Daoy (cell line): ENCODE measurements at places on chromosomes 2 and 18. TPM values are rescaled to one million over a fixed set of nuclear protein-coding genes. Genes with fewer than 3 reads are reported as not detected.

The ANKRD30BL gene
- total RNA-seq, result not detected in 2 replicates

GRCh38 chr2:145807554-145807953 lies 1287.6 kb upstream of the ZEB2 start:
- no peak for DNase-seq

GRCh38 chr2:240458900-240459391 lies 23.5 kb downstream of the GPC1 start:
- DNase-seq, result no peak

The HES6 gene
- total RNA-seq, result 9.8 and 13.1 TPM in 2 replicates

DNA sequence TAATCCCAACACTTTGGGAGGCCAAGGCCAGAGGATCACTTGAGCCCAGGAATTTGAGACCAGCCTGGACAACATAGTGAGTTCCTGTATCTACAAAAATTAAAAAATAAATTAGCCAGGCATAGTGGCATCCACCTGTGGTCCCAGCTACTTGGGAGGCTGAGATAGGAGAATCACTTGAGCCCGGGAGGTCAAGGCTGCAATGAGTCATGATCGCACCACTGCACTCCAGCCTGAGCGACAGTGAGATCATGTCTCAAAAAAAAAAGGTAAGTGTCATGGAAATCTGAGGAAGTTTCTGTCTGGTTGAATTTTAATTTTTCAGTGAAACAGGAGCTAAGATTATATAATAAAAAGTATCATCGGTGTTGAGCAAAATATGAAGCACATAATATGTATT lies 2.5 kb upstream of the C2orf15 start:
- peak; percentile 31 for DNase-seq

The DYSF gene
- total RNA-seq, result 0.23 and 5.9 TPM in 2 replicates

DNA sequence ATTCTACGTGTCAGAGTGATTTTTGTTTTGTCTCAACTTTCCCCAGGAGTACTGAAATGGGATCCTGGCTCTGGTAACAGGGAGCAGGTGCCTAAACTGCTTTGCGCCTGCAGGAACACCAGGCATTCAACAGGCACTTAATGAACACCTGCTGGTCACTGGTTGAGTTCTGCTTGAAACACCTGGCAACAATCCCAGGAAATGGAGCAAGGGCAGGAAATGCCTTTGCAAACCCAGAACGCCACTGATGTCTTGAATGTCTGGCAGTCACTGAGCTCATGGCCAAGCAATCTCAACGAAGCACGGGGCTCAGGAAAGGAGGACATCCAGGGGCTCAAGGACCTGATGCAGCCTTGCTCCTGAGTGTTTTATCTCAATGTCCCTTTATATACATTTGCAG lies 360.0 kb upstream of the RAB6C start:
- no peak for DNase-seq

DNA sequence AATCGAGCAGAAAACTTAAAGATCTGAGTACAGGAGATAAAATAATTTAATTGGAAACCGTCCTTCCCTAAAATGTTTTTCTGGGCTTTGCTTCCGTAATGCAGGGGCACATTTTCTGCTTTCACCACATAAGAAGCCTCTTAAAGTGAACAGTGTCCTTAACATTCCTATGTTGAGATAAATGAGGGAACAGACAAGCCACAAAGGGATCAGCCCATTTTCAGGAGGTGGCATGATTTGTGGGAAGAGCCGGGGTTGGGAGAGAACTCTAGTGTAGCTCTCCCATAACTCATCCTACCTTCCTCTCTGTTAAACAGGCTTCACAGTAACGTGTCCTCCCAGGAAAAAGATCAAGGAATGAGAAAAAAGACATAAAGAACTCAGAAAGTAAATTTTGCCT lies 56.9 kb upstream of the ACVR1C start:
- DNase-seq, result no peak

DNA sequence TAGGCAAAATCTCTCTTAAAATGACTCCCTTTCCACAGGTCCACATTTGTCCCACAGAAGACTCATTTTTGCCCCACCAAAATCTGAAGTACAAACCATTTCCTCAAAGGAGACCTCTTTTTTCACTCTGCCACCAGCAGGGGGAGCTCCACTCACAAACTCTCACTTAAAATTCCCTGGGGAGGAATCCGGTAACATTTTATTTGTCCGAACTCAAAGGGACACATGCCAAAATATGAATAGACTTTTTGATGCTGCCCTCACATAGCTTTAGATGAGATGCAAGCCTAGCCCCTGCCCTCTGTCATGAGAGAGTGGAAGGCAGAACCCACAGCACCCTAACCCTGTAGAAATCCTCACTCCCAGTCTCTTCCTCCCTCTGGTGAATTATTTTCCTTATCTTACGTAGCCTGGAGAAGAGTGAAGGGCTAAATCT lies 57.1 kb downstream of the RMDN2 start:
- DNase-seq, result peak; percentile 69

The ATOH8 gene
- total RNA-seq, result 10.0 and 17.7 TPM in 2 replicates
